ENCODE measurements at places on chromosomes 7 and 10.

GRCh38 chr10:130631142-130632096 lies 495.2 kb downstream of the GLRX3 start:
- DNase-seq = no peak

DNA sequence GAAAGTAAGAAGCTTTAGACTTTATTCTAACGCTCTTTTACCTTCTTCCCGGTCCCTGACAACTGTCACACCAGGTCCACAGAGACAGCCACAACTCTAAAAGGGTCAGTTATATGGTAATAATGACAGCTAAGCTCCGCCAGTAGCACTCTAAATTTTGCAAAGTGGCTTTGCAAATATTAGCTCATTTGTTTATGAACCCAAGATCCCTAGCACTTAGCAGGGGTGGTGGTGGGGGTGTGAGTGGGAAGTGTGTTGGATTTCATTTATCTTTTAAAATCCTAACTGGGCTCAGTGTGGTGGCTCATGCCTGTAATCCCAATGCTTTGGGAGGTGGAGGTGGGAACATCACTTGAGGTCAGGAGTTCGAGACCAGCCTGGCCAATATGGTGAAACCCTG lies 34.8 kb upstream of the SDK1 start:
- peak; percentile 18 for DNase-seq

DNA sequence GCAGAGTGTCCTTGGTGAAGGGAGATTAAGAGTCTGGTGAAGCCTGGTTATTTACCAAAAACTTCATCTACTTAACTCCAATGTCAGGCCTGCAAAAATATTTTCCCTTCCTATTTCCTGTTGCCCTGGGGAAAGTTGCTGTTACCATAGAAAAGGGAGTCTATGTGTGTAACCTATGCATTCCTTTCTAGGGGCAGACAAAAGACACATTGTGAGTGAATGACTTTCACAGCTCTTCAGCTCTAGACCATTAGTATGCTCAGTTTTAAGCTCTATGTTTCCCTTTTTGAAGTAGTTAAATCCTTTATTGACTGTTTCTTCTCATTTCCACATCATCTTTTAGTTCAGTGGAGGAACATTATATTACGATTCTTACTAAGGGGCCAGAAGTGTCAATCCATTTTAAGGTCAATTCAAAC lies 45.6 kb upstream of the SGCE start:
- no peak for DNase-seq

DNA sequence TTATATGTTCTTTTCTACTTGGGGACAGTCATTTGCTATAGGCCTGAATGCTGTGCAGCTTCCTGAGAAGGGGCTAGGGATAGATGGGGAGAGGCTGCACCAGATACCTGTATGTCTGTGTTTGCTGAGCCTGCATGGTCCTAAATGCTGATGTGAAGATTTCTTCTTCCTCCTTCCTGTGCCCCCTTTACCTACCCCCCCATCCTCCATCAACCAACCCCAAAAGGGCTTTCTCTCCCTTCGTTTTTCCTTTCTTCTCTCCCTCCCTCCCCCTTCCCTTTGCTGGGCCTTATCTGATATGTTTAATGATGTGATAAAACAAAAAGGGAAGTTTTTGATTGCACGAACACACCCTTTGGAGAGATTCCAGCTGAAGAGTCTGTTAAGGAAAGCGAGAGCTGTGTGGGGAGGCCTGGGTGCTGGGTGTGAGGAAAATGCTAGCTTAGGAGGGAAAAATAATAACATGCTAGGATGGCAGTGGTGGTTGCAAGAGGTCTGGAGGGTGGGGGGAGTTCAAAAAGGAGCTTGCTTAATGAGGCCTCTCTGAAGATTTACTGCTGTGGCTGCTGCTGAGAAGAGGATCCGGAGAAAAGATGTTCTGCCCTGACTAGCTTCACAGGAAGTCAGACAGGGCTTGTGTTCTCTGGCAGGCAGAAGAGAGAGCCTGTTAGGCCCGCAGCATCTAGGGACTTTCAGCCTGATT lies 101.8 kb downstream of the SAMD9 start:
- no peak for DNase-seq

- DNase-seq = no peak
These were observed 31.5 kb upstream of the SLC13A1 start for GRCh38 chr7:123231021-123232000.

Measured in NCI-H1436 treated with DMSO at 0.1 percent for 48 hours (cell line).